Progenitor cell of endocrine pancreas (in vitro differentiated cells): ENCODE measurements at places on chromosomes 1 and 21. TPM values are rescaled to one million over a fixed set of nuclear protein-coding genes. Genes with fewer than 3 reads are reported as not detected.

DNA sequence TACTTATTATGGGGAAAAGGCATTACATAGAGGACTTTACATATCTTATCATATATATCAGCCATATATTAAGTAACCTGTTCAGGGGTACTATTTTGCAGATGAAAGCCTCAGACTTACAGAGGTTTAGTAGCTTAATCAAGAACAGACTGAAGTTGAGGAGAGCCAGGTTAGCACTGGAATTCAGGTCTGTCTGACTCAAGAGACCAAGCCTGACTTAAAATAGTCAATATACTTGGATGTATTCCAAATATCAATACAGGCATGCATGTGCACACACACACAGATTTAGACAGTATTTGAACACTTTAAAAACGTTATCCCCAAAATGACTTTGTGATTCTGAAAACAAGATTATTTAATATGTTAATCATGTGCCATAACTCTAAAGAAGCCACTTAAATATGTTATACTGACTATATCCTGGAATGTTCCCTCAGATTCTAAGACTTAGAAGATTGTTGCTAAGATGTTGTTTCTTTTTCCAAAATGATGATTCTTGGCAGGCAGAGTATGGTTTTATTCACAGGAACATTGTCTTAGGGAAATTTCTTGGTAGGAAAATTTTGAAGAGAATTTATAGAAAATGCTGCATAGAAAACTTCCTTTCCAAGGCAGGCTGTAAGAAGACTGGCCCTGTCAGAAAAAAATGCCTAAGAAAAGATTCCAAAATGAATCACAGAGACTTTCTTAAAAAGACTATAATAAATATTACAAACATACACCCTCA lies 61.6 kb downstream of the ADAMTS1 start:
- no peak for DNase-seq

GRCh38 chr1:33178836-33179439 lies 2.9 kb downstream of the TRIM62 start:
- DNase-seq = no peak

DNA sequence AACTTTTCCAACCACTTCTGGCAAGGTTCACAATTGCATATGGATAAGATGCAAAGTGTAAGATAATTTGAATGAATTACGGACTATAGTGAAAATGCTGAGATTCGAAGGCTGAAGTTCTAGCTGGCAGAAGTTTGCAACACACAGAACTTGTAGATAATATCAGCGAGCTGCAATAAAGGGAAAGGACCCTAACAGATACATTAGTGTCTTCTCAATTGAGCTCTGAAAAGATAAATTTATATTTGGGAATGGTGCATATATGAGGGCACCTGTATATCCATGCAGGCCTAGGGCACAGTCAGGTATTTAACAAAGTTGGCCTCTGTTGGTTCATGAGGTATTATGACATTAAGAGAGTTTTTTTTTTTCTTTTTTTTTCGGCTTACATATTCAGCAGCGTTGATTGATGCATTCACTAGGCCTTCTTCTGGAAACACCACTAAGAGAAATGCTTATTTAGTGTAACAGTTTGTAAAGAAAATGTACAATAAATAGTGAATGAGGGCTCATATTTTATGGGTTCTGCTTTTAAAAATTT lies 2.2 kb downstream of the NFIA start:
- no peak for DNase-seq

The WNT3A gene
- not detected in 2 replicates for total RNA-seq

The AQP10 gene
- total RNA-seq = 0.64 and 0.96 TPM in 2 replicates
